GM12864 (cell line): ENCODE measurements at places on chromosomes 4 and X.

DNA sequence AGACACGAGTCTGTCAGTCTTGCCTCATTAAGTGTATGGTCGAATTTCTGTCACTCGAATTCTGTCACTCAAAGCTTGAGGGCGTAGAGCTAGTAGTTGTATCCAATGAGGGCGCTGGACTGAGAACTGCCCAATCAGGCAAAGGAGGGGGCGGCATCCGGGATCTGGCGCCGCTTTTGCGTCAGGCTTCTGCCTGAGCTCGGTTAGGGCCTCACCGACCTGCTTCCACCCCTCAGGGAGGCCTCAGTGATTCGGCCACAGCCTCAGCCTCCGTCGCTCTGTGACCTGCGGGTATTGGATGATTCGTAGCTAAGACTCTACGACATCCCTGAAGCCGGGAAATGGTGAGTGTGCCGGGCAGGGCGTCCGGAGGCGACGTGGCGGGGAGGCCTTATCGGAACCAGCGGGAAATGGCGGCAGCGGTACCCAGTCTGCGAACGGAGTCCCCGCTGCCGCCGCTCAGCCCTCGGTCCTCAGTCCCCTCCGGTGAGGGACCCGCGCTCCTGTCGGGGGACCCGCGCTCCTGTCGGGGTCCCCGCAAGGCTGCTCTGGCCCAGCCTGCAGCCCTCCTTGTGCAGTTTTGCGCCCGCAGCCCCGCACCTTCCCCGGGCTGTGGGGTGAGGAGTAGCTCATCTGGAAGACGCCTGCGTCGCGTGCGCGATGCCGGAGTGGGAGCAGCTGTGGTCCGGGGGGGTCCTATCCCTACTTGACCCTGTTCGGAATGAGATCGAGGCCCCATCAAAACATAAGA, 88.3 kb downstream of the ZNF718 start:
- DNase-seq = no peak

- no peak for DNase-seq
Measured at GRCh38 chrX:69555481-69556041, 51.4 kb downstream of the NALF2 start.

GRCh38 chr4:7037425-7037824, 5.7 kb upstream of the TADA2B start:
- no peak for DNase-seq

- DNase-seq = no peak
Measured at GRCh38 chr4:151922811-151923210, 162.0 kb upstream of the GATB start.

GRCh38 chrX:51641421-51642021, 22.8 kb upstream of the CENPVL3 start:
- DNase-seq = no peak

- DNase-seq = no peak
Measured at GRCh38 chr4:180081072-180081471, 2162.1 kb upstream of the TENM3 start.

DNA sequence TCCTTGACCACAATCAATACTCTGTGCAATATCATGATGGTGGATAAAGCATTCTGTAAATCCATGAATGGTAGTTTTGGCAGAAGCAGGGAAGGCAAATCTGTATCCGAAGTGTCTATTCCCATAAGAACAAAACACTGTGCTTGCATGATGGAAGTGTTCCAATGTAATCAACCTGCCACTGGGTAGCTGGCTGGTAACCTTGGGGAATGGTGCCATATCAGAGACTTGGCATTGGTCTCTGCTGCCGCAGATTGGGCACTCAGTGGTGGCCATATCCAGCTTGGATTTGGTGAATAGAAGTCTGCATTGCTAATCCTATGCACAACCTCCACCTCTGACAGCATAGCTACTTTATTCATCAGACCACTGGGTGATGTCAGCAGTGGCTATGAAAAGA, 114.3 kb upstream of the EMCN start:
- no peak for DNase-seq

DNA sequence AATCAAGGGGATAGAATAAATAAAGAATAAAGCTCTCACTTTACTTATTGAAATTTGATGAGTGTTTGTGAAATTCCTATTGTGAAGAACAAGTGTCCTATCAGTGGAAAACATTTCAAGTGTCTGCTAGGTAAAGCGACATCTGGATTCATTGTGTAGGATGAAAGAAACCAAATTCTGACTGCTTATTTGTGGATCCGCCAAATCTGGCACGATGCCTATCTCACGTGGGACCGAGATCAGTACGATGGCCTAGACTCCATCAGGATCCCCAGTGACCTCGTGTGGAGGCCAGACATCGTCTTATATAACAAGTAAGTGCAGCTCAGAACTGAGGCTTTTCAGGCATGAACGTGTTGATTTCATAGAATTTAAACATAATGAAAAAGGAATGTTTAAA, 1.9 kb downstream of the CHRNA9 start:
- DNase-seq = no peak

DNA sequence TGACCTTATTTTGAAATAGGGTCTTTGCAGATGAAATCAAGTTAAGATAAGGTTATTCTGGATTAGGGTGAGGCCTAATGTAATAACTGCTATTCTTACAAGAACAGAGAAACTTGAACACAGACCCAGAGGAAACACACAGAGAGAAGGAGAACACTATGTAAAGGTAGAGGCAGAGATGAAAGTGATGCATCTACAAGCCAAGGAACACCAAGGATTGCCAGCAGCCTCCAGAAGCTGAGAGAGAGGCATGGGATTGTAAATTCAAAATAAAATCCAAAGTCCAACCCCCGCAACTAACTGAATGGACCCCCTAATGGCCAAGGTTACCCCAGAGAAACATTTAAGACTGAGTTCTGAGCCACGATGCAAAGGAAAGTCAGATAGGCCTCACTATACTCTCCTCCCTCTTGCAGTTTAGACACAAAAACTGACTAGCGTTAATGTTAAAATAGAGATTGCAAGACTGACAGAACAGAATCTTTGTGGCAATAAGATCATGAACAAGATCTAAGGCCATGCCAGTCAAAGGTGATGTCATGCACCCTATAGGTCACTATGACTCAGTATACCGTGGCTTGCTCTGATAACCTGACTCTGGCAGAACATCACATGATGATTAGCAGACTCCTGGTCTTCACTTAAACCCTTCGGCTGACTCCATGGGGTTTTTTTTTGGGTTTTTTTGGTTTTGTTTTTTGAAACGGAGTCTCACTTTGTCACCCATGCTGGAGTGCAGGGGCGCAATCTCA, 42.9 kb downstream of the DDX60L start:
- DNase-seq = no peak

- DNase-seq = no peak
Measured at GRCh38 chr4:186607490-186607889, 52.1 kb upstream of the MTNR1A start.

- no peak for DNase-seq
Measured at GRCh38 chr4:147388018-147388417, 92.9 kb upstream of the EDNRA start.

- DNase-seq = no peak
Measured at GRCh38 chr4:56708146-56708545, 27.1 kb upstream of the HOPX start.

GRCh38 chrX:34918856-34919255, 23.7 kb upstream of the FAM47B start:
- DNase-seq = no peak

- no peak for DNase-seq
Measured at GRCh38 chr4:166252487-166253402, 379.7 kb downstream of the TLL1 start.

DNA sequence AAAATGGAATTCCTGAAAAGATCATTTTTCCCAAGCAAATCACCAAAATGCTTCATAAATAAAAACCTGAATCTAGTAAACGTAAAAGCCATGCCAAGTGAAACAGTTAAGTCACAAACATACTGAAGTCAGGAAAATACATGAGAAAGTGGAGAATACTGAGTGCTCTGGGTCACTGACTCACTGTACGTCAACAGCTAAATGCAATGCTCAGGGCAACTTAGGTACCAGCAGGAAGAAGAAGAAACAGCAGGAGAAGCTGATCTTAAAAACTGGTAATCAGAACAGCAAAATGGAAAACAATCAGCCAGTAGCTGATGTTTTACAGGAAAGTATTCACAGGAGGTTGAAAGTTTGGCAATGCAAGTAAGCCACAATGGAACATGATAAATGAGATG, 252.6 kb upstream of the ETNPPL start:
- no peak for DNase-seq

DNA sequence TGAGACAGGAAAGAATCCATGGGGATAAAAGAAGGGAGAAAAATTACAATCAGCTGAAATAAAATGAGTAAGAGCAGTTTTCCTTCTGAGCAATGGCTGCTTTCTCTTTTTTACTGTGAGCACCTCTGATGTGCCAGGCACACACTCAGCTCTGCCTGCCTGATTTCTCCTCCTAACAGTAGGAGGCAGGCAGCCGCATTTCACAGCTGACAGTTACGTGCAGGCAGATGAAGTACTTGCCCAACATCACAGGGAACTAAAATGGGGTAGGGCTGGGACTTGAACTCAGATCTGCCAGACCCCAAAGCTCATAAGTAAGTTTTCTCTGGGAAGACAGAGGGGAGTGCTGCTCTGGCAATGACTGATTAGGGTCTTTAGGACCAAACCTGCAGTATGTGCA, 54.6 kb downstream of the C4orf50 start:
- DNase-seq = no peak
